ENCODE measurements at places on chromosomes 1 and 21.

DNA sequence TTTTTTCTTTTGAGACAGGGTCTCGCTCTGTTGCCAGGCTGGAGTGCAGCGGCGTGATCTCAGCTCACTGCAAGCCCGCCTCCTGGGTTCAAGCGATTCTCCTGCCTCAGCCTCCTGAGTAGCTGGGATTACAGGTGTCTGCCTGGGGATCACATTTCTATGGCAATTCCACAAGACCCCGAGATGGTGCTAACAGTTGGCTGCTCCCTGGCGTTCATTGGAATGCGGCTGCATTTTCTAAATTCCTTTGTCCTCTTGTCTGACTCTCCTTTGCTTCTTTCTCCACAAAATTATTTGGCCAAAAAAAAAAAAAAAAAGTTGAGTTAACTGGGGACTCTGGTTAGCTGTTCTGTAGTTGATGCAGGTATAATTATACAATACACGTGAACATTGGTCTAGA is 176.4 kb downstream of the ETS2 start:
- no peak for DNase-seq

GRCh38 chr1:55262822-55263221 is 47.7 kb upstream of the USP24 start:
- no peak for DNase-seq

- no peak for DNase-seq
Observed at GRCh38 chr1:58206749-58207148, 339.8 kb downstream of the OMA1 start.

DNA sequence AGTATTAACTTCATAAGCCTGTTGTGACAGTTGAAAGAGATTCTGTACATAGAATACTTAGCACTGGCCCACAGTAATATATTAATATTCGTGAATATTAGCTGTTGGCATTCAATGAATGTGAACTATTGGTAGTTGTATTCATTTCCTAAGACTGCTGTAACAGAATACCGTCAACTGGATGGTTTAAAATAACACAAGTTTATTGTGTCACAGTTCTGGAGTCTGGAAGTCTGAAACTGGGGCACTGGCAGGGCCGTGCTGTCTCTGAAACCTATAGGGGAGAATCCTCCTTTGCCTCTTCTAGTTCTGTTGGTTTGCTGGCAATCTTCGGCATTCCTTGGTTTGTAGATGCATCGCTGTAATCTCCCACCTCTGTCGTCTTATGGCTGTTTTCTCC is 47.5 kb downstream of the OLFML3 start:
- no peak for DNase-seq

- no peak for DNase-seq
Observed at GRCh38 chr1:99731384-99731783, 35.1 kb downstream of the FRRS1 start.

- no peak for DNase-seq
Observed at GRCh38 chr1:6329851-6330250, 63.7 kb downstream of the ACOT7 start.

DNA sequence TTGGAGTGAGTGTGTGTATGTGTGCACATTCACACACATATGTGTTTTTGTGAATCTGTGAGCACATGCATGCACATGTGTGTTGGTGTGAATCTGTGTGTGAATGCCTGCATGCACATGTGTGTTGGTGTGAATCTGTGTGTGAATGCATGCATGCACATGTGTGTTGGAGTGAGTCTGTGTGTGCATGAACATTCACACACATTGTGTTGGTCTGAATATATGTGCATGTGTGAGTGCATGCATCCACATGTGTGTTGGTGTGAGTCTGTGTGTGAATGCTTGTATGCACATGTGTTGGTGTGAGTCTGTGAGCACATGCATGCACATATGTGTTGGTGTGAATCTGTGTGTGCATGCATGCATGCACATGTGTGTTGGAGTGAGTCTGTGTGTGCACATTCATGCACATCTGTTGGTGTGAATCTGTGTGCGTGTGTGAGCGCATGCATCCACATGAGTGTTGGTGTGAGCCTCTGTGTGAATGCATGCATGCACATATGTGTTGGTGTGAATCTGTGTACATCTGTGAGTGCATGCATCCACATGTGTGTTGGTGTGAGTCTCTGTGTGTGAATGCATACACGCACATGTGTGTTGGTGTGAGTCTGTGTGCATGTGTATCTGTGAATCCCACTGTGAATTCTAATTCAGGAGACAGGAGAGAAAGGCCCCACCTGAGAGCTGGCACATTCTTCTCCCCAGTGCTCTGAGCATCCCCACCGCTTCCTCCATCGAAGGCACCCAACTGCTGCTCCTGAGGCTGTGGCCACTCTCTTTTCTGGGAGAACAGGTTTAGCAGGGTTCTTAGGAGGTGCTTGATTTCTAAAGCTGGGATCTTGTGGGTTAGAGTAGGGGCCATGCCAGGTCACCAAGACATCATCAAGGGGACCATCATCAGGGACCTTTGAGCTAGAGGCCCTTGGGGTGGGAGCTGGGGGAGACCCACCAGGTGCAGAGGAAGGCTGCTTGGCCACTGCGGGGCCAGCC is 117.5 kb upstream of the ARHGEF16 start:
- DNase-seq, result no peak

DNA sequence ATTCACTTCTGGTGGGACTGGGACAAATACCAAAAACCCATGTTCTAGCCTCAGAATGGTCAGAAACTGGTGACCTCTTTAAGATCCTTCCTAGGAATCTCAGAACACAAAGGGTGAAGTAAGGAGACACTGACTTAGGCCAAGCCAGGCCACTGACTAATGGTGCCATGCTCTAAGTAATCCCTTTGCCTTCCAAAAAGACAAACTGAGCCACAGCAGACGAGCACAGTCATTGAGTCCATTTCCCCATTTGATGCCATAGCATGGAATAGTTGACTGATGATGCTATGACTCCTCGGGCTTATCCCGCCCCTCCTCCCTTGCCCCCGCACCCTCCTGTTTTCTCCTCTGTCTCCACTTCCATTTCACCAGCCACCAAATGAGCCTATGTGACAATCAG is 145.8 kb upstream of the ZNF648 start:
- no peak for DNase-seq

- no peak for DNase-seq
Observed at GRCh38 chr1:160823296-160823695, 27.3 kb downstream of the LY9 start.

Measured in stimulated activated CD8-positive, alpha-beta memory T cell treated with anti-CD3 and anti-CD28 coated beads, Interleukin-7, amount 100 ng/mL, for 1 hour (primary cell).